ENCODE measurements at places on chromosomes 7 and 10. TPM values are rescaled to one million over a fixed set of nuclear protein-coding genes. Genes with fewer than 3 reads are reported as not detected.

DNA sequence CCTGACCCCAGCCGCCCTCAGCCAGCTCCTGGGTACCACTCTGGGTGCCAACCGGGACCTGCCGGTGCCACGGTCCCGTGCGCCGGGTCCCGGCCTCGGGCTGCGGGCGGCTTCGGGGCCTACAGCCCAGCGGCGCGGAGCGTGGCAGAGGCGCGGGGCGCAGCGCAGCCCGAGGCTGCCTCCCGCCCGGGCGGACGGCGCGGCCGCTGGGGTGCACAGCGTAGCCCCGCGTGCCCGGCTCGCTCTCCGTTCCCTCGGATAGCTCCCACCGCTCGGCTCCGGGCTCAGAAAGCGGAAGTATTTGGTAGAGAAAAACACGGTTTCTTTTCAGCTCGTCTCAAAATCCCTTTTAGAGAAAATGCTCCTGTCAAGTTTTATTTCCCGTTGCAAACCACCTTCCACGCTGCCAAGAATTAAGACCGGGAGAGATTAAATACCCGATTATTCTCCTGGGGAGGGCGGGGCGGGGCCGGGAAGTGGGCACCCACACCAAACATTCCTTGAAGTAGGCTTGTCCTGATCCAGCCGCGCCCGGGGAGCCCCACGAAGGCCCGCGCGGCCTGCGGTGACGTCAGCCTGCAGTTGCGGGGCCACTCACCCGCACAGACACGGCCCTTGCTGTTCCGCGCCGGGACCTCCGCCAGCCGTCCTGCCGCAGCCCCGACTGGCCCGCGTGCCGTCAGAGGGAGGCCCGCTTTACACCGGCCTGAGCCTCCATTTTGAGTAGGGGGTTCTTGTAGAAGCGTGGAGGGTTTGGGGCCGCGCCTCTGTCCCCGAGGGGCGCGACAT lies 7.2 kb downstream of the HOXA13 start:
- no peak for DNase-seq

DNA sequence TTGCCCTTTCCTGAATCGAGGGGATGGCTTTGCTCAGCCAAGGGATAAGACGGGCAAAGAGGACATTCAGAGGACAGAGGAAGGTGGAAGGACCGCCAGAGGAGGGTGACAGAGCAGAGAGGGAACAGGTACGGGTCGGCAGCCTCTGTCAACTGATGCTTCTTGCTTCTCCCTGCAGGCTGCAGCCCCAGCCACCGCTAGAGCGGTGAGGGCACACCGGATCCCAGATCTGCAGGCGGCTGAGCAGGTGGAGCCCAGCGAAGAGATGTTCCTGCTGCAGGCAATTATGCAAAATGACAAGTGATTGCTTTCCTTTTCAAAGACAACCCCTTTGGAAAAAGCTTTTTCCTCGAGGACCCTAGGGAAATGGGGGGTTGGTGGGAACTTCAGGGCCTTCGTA lies 181.9 kb upstream of the ANKRD30A start:
- DNase-seq: no peak

GRCh38 chr10:132640326-132641125 lies 102.9 kb downstream of the INPP5A start:
- DNase-seq: no peak

- DNase-seq: no peak
Observed at GRCh38 chr10:103560886-103561285, 67.4 kb downstream of the NEURL1 start.

- no peak for DNase-seq
Observed at GRCh38 chr10:128429835-128430513, 303.8 kb upstream of the MKI67 start.

DNA sequence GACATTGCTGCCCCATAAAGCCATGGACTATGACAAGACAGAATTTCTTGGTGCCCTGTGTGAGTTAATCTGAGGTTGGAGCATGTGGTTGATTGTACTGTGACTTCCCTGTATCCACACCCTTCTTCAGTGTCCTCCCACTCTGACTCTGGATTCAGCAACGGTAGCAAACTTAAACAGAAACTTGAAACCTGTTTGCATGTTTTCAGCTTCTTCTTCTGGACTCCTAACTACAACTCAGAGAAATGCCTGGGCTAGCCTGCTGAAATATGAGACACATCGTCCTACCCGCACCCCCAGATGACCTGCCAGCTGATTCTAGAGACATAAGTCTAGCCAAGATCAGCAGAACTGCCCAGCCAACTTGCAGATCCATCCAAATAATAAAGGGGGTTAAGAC lies 78.4 kb downstream of the IPMK start:
- DNase-seq: no peak

GRCh38 chr10:100773646-100774045 lies 28.3 kb downstream of the PAX2 start:
- DNase-seq: no peak

The CFAP70 gene
- 0.86 TPM for total RNA-seq

The PALS2 gene
- total RNA-seq: 15.7 TPM

The OR2A14 gene
- not detected for total RNA-seq

Data from osteocyte (in vitro differentiated cells).